ENCODE measurements at places on chromosomes 11 and 22.
A peak's percentile ranks its signal among the peaks of the same experiment; 100 is the strongest.

DNA sequence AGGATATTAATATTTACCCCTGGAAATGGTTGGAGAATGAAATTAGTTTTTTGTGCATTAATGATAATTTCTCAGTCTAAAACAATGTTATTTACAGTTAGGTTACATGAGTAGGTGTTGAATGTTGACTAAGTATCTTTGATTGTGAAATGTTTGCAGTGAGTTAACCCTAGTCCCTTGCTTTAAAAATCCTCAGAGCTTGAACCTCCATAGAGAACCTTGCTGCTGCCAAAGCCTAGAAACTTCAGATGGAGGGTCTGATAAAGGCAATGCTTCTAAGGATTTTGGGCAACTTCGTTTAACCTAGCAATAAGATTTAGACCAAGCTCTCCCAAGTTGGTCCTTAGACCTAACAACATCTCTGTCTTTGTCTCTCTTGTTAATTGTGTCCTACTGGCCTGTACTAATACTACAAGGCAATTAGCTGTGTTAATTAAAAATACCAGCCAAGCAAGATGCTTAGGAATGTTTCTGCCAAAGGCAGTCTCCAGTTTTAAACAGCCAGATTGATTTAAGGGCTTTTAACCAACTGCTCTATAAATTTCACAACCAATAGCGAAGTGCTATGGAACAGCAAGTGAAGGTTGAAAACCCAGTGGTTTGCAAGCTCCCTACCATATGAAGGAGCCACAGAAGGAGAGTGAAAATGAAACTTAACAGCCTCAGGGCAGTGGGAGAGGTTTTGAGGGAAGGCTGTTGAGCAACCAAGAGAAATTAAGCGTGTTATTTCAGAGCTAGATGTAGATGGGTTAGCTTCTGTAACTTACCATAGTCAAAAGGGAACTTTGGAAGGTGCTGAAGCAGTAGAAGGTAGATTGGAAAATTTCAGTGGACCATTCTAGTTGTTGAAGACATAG lies 295.9 kb upstream of the ANO5 start:
- no peak for DNase-seq

DNA sequence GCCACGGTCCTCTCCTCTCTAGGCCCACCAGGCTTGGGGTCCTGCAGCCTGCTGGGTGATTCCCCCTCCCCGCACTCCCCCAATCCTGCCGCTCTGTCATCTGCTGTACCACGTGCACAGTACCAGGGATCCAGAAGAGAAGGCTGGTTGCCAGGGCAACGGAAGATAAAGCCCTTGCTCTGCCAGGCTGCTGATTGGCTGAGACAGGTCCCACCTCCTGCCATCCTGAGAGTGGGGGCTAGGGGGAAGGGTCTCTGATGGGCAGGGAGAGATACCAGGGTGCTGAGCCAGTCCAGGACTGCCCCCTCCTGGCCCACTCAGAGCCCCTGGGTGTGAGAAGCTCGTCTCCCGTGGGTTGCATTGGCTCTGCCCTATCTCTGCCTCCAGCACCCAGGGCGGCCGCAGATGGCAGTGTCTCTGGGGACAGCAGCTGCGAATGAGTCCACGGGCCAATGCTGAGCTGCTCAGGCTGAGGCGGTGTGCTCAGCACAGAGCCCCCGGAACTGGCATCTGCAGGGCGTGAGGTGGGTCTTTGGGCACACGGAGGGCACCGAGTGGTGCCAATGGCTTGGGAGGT lies at the start of gene SMIM45:
SMIM45 (plus strand) TSS at position 253 of the 577 bp plus-strand sequence.
- DNase-seq = no peak

GRCh38 chr22:49677495-49677889 lies 150.2 kb downstream of the BRD1 start:
- DNase-seq = no peak

GRCh38 chr11:83070044-83070701 lies 1.5 kb downstream of the RAB30 start:
- no peak for DNase-seq

GRCh38 chr11:70916351-70916750 lies 336.0 kb downstream of the SHANK2 start:
- DNase-seq = peak; percentile 48

DNA sequence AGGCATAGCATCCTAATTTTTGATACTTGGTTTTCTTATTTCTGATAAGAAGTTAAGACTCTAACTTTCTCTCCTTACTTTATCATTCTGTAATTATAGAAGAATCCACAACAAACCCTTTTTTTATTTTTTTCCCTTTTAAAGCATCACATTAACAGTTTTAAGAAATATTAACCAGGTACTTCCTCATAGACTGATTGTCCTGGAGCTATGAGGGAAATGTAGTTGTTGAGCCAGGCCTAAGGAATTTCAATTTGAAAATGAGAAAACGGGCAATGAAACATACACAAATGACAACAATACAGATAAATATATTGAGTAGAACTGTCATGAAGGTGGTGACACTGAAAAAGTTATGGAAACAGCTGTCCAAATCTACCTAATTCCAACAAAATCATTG lies 569.0 kb downstream of the KCNA4 start:
- DNase-seq = no peak

GRCh38 chr11:44621140-44621681 lies 55.7 kb downstream of the CD82 start:
- DNase-seq = peak; percentile 94

DNA sequence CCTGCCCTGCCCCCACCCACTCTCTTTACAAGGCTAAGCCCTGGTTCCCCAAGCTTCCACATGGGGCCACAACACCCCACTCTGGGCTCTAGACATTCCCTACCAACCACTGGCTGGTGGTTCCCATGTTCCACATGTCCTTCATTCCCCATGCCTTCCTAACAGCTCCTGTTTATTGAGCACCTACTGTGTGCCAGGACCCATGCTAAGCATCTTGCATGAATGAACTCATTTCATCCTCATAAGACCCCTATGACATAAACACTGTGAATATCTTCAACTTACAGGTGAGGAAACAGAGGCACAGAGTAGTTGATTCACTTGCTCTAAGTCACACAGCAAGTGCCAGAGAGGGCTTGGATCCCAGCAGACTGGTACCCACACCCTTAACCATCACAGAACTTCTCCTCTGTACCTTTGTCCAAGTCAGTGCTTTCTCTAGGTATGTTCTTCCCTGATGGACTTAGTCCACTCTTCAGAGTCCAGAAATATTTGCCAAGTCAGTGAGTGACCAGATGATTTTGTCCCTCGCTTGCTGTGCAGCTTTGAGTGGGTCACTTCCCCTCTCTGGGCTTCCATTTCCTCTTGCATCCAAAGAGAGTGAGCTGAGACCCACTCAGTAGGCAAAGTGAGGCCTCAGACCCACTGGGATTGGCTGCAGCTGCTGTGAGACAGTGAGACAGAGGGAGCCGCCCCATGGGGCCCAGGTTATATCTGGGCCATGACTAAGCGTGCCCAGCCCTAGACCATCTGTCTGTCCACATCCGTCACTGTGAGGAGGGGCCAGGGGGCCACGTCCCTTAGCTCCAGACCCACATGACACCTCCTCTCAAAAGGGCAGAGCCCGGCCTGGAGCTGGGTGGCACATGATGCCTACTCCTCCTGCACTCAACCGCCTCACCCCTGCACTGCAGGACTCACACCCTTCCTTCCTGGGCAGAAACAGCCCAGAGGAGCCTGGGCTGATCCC lies 132.4 kb downstream of the MN1 start:
- DNase-seq = no peak

DNA sequence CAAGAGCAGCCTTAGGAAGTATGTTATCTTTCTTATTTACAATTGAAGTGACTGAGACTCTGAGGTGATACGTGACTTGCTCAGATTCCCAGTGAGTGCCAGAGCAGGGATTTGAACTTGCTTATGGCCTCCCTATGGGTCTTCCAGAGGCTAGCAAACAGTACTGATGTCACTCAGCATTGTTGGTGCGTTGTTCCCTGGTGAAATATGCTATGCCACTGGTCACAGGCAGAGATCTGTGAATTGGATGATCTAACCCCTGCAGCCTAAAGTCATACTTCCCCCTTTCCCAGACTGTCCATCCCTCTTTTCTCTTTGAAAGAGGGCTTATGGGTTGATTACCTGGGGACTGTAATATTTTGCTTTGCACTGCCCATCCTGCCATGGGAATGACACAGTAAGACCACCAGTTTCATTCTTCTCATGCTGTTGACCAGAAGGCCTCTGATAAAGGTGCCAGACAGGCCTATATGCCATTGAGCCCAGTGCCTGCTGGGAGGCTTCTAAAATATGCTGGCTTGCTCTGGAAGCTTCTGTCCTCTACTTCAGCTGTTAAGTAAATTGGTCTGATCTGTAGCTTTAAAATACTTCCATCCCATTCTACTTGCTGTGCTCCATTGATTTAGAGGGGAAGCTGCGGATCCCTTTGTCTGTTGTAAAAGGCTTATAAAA lies 152.2 kb upstream of the E2F8 start:
- no peak for DNase-seq

- no peak for DNase-seq
Observed at GRCh38 chr22:44483878-44484277, 14.2 kb downstream of the RTL6 start.

DNA sequence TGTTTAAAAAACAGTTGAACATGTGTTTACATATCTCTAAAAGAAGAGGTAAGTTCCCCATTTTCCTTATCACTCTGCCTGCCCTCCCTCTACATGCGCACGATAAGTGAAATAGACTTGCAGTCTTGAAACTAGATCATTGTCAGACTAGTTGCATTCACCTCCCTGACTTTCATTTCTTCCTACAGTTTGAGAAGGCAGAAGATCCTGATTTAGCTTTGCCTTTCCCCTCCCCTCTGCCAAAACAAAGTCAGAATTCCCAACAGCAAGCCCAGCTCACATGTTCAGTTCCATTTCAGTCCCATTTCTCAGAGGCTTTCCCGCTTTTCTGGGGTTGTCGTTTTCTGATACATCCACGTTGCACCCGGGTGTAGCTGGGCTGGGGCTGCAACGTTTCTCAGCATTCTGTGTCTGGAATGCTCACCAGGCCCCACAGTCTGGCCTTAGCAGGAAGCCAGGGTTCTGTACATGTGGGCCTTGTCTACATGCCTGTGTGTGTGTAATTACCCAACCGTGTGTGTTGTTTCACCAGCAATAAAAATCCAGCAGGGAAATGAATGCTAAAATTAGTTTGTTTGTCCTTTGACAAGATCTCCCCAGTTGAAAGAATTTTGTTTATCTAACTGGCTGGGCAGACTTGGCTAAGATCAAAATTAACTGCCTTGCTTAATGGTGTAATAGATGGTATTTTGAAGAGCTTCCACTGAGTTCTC lies 179.2 kb downstream of the DBX1 start:
- DNase-seq = no peak

- DNase-seq = no peak
Observed at GRCh38 chr11:84381666-84382065, 1095.5 kb upstream of the CCDC90B start.

GRCh38 chr22:45897736-45898135 lies 79.2 kb downstream of the WNT7B start:
- peak; percentile 48 for DNase-seq

GRCh38 chr22:29803190-29803589 lies 34.9 kb downstream of the ASCC2 start:
- DNase-seq = no peak

GRCh38 chr22:31039393-31039792 lies 41.7 kb upstream of the SMTN start:
- no peak for DNase-seq

DNA sequence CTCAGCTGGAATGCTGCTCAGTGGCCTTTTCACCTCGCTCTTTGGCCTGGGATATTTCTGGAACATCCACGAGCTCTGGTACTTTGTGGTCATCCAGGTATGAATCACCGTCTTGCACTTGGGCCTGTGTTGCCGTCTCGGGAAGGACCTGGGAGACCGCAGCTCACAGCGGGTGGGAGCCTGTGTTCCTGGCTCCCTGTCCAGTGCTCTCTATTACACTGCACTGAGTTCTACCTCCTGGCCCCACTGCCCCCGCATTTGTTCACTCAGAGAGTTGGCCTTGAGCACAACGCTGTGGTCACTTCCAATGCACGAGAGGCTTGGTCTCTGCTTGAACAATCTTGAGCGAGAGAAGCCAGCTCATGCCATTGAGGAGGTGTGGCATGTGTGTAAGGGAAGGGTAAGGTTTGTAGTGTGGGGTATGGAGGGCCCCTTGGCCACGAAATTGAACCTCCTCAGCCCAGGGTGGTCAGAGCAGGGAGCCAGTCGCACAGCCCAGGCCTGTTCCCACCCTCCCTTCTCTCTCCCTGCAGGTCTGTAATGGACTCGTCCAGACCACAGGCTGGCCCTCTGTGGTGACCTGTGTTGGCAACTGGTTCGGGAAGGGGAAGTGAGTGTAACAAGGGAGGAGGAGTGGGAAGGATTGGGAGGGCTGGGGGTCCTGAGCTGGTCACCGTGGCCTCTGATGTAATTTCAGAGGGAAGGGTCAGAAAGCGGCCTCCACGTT lies 16.2 kb downstream of the SLC37A2 start:
- no peak for DNase-seq

DNA sequence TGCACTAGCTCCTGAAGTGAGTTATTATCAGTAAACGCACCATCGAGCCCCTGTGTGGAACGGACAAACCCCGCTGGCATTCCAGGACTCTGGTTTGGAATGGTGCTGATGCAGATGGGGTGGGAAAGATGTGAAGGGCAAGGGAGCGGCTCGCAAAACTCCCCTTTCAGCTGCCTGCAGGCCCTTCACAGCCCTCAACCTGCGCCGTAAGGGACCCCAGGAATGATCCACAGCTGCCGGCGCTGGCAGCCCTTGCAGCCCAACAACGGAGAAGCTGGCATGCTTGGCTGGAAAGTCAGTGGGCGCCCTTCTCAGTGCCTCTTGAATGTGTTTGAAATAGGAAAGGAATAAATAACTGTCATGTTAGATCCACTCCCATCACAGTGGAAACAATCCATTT lies 1445.5 kb downstream of the BRD1 start:
- peak; percentile 46 for DNase-seq

DNA sequence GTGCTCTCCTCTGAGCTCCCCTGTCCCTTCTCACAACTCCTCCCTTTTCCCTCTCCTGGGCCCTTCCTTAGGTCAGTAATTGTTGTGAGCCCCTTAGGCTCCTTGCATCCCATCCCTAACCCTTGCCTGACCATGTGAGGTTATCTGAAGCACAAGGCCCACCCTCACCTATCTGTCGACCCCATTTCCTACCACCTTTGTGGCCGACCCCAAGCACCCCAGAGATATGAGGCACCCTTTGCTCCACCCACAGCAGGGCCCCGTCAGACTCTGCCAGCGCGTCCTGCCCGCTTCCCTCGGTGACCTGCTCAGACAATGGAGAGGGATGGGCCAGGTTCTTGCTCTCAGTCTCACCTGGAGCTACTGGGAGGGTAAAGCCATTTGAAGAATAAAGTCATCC lies 1.3 kb downstream of the GNG3 start:
- DNase-seq = no peak

GRCh38 chr11:119691020-119691666 lies 37.9 kb downstream of the NECTIN1 start:
- no peak for DNase-seq

DNA sequence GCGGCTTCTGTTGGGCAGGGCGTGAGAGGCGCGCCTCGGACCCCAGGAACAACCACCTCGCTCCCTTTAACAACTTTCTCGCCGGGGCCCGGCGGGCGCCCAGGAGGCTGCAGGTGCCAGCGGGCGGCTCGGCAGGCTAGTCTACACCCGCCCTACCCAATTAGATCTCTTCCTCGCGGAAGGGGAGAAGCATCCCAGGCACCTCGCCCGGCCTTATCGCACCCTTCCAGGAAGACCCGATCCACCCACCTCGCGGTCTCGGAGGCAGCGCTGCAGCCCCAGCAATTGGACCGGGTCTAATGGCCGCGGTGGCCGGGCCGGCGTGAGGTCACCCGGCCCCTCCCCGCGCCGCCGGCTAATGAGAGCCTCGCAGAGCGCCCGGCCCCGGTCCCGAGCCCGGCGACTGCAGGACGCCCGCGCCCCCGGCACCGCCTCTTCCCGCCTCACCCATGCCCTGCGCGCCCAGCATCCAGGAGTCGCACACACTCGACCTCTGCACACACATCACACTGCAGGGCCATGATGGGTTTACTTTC lies at the start of gene PLAAT3:
PLAAT3 (minus strand) TSS at position 298 of the 536 bp plus-strand sequence. CDS start 419 bp downstream, outside the sequence.
- peak; percentile 94 for DNase-seq
